GDM1 (cell line): ENCODE measurements at places on chromosomes 7 and 10.

- DNase-seq, result no peak
These were observed 65.2 kb downstream of the ADAM22 start for GRCh38 chr7:87999261-87999660.

DNA sequence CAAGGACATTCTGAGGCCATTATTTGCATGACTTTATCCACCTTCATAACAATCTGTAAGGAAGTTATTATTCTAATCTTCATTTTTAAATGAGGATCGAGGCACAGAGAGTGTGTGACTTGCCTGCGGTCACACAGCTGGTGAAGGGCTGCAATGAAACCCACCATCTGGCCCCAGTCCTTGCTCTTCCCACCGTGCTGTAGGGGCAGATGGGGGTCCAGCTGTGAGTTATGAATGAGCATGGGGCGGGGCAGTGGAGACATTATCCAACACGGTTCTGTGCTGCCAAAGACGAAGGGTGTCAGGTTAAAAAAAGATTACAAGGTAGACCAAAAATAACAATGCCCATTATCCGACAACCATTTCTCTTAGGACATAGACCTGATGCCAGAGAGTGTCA lies 417.5 kb upstream of the MGMT start:
- DNase-seq, result no peak

DNA sequence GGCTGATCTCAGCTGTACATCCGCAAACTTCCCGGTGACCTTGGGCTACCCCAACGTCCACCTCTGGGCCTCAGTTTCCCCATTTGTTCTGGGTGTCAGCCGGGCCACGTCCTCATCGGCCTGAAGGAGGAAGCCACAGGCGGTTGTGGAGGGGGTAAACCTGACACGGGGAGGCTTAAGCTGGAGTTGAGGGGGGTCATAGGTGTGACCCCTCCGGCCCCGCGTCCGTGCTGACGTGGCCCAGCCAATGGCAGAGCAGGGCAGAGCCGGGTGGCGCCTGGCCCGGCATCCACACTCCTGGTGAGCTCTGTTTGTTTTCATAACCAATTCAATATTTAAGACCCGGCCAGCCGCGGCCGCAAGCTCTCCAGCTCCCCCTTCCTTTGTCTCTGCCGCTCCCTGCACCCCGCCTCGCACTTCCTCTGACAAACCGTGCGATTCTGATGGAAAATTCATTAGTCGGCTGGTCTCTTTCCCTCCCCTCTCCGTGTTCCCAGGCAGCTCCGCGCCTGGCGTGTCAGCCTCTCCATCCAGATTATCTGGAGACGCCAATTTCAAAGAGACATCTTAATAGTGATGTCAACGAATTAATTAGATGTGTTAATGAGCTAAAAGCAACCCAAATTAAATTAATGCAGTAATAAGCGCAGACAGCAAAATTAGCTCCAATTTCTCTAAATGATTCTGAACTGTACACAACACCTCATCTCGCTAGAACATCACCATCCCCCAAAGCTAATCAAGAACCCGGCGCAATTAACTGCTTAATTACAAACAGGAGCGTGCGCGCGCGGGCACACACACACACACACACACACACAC lies 55.4 kb downstream of the MICALL2 start:
- no peak for DNase-seq

DNA sequence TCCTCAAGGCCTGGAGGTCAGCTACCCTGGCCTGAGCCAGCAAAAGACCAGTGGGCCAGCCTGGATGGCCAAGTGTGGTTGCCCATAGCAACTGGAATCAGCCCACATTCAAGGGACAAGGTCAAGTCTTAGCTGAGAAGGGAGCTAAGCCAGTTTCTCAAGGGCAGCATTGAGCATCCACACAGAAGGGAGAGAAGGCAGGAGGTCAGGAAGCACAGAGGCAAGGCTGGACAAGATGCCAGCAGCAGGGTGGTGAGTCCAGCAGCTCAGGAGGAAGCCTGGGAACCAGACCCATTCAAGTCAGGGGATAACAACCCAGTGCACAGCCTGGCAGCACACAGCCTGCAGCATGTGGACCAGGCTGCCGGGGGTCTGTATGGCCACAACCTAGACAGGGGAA lies 54.0 kb upstream of the ZMIZ1 start:
- DNase-seq, result no peak

- DNase-seq, result no peak
These were observed 1174.3 kb downstream of the GATA3 start for GRCh38 chr10:9228771-9229170.

GRCh38 chr7:68783684-68784083 lies 814.6 kb upstream of the AUTS2 start:
- no peak for DNase-seq

GRCh38 chr10:80188713-80189112 lies 16.6 kb downstream of the ANXA11 start:
- DNase-seq, result no peak

- no peak for DNase-seq
These were observed 7.7 kb downstream of the GHRHR start for GRCh38 chr7:30971440-30971839.

DNA sequence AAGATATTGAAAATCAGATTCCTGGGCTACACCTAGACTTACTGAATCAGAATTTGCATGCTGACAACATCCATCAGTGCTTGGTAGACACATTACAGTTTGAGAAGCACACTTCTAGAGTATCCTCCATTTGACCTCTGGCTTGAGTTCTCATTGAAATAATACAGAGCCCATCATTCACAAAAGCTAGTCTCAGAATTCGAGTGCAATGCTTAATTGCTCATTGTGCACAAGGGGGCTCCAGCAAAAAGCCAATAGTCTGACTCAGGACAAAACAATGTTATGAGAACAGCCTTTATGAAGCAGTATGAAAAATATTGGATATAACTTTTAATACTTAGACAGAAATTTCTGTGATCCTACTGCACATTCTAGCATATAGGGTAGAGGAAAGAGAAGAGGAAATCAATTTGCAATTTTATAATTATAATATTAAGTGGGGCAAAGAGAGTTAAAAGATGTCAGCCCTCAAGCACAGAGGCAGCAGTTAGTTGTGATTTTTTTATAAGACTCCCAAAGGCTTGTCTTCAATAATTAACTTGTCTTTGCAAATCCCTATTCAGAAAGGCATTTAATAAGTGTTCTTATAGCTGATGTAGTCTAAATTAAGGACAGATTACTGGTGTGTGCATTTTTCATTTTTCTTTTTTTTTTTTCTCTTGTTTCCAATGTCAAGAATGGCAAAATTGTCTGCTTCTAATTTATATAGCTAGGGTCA lies 105.8 kb upstream of the ANK3 start:
- no peak for DNase-seq

DNA sequence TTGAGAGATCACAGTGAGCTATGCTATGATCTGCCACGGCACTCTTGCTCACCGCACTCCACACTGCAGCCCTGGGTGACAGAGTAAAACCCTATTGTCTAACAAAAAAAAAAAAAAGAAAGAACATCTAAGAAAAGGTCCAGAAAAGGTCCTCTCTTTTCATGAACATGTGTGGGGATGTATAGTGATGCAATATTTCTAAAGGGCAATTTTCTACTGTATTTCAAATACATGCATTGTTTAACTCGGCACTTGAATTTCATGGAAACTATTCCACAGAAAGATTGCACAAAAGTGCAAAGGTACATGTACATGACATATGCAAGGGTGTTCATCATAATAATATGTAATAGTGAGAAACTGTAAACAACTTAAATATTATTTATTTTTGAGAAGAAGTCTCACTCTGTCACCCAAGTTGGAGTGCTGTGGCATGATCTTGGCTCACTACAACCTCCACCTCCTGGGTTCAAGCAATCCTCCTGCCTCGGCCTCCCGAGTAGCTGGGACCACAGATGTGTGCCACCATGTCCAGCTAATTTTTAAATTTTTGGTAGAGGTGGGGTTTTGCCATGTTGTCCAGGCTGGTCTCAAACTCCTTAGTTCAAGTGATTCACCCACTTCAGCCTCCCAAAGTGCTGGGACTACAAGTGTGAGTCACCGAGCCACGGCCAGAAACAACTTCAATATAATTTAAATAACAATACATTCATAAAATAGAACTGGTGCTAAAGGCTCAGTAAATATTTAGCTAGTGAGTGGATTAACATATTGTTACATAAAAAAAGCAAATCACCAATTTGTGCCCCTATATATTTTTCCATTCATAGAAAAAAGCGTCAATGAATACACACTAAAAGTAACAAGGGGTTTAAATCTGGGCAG lies 1.3 kb upstream of the PPRC1 start:
- DNase-seq, result no peak

GRCh38 chr10:58385784-58386112 lies 538 bp downstream of the TFAM start:
- DNase-seq, result no peak

DNA sequence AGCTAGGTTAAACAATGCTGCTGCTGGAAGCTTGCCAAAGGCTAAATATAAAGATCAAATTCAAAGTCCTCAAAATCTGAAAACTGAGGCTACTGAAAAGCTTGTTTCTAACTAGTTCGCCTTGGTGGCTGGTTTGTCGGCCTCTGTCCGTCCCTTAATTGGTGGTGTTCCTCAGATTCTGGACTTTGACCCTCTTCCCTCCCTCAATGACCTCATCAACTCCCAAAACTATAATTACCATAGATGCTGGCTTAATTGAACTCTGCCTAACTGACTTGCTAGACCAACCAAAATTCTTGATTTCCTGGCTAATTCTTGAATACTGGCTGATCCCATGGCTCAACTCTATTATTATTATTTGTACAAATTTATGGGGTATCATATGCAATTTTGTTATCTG lies 15.6 kb downstream of the ARHGAP21 start:
- no peak for DNase-seq

DNA sequence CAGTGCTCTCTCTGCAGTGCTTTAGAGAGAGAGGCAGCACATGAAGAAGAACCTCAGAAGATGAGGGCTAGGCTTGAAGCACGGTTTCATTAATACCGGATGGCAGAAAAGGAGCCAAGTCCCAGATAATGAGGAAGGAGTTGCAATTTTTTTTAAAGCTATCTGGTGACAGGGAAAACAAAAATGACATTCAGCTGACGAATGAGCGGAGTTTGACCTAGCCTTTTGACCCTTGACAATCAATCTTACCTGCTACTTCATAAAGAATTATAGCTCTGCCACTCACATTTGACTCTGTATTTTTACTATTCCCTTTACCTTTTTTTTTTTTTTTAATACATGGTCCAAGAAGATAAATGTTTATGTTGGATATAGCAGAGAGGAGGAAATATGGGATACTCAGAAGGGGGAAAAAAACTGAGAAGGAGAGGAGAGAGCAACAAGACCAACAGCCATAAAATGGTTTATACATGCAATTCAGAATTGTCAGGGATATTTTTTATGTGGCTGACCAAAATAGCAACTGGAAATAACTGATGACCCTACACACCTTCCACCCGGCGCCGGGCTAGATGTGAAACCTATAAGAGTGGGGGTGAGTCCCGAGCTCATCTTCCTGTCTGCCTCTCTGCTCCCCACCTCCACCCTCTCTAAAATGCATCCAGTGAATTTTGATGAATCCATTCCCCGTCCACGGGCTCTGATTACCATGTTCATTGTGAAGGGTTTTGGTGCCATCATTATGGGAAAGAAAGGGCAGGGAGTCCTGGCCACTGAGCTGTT lies 274.4 kb upstream of the YAE1 start:
- no peak for DNase-seq

DNA sequence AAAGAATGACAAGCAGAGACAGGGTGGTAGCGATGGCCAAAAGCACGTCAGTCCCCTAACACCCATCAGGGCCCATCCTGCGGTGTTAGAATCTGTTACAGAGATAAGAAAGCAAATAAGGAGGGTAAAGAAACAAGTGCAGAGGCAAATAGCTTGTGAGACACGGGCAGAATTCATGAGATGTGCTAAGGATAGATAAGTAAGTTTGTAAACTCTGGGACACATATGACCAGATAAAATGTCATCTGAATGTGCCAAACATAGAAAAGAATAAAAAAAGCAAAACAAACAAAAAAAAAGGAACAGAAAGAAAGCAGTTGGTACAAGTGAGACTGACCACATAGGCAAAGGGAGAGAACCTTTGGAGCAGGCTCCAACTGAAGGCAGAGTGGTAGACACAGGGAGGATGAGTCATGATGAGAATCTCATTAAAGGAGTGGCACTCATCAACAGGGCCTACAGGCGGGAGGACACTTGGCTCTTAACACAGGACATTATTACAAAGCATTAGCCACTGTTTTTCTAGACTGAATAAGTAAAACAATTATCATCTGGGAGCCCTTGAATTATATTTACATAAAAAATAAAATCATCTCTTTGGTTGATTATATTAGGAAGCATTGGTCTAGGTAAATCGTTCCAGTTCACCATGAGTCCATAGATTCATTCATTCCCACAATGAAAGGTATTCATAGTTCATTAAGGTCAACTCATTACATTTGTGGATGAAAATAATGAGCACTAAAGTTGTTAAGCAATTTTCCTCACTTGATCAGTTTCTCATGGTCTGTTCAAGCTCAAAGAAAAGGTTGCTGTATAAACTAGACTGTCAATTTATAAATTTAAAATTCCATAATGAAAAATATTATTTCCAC lies 21.5 kb upstream of the EPHB6 start:
- DNase-seq, result no peak

- DNase-seq, result no peak
These were observed 977.2 kb downstream of the LRMDA start for GRCh38 chr10:76408646-76409045.

DNA sequence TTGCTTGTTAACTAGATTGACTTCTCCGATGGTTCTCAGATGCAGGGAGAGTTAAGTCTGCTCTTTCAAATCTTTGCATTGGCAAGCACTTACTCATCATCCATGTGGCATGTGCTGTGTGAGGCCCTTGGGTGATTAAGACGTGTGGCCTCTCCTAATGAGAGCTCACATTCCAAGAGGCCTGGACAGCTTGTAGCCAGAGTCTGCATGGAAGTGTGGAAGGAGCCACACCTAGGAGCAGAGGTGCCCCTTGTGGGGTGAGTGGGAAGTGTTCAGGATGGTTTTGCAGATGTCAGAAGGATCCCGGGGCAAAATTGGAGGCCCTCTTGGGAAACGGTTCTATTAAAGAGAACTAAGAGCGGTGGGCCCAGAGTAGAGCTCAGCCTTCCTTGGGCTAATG lies 225.9 kb downstream of the PAXIP1 start:
- DNase-seq, result no peak

- DNase-seq, result no peak
These were observed 591.0 kb downstream of the MAGI2 start for GRCh38 chr7:78862411-78862900.

DNA sequence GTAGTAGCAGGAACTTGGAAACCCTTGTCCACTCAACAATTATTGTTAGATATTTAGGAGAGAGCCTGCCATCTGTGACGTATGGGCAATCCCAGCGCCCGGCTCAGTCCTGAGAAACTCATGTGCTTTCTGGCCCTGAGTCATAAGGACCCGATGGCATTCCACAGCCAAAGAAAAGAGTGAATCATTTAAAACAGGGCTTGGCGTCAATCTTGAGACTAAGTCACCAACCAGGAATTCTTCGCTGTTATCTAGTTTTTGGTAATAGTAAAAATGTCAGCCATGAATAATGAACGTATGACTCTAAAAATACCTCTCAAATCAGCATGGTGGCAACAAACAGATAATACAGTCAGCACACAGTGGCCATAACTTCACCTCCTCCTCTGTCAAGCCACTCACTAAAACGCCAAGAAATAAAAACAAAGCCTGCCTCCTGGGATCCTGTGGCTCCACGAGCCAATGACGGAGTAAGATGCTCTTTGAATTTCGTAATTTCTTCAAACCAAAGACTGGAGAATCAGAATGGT lies 140.8 kb downstream of the ADAM12 start:
- DNase-seq, result no peak
